Spleen (tissue), 13 donors: ENCODE measurements at places on chromosomes 11 and 22. TPM values are rescaled to one million over a fixed set of nuclear protein-coding genes. Genes with fewer than 3 reads are reported as not detected.

DNA sequence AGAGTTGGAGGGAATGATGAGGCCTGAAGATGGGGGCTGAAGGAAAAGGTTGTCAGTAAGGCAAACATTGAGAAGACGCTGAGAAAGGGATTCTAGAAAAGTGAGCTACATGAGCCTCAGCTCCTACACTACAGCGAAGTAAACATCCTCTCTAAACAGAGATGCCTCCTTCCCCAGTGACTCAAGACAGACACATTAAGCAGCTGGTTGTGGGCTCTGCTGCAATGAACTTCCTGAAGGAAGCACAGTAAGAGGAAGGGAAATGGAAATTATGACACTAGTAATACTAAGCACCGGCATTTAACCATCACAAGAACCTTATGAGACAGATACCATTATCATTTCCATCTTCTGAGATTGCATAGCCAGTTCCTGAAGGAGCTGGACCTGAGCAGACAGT, 190.5 kb downstream of the C11orf87 start:
- no peak for DNase-seq
- H3K36me3 ChIP-seq, result no peaks in the 10 kb centered on the region
- no peak overlapping the region for H3K27ac ChIP-seq
- no peaks in the 10 kb centered on the region for H3K4me1 ChIP-seq

GRCh38 chr22:30829901-30830550, 135.4 kb downstream of the OSBP2 start:
- H3K36me3 ChIP-seq, result no peaks in the 10 kb centered on the region
- H3K27me3 ChIP-seq, result no peaks in the 10 kb centered on the region
- no peak overlapping the region for H3K4me3 ChIP-seq

DNA sequence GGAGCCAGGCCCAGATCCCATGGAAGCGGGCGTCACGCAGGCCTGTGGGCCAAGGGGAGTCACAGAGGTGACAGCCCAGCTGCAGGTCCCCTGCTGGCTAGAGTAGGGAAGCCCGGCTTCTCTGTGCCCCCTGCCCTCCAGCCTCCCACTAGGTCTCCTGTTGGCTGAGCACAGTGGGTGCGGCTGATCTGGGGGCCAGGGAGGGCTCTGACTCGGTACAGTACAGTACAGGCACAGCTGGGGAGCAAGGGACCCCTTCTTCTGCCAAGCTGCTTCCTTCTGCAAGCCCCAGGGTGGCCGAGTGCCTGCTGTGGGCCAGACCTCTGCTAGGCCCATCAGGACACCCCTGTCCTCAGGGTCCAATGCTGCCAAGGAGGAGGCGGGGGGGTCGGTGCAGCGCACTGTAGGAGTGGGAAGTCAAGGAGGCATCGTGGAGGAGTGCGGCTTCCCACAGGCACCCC, 10.1 kb downstream of the SUSD2 start:
- H3K27me3 ChIP-seq, result no peaks in the 10 kb centered on the region
- no peak overlapping the region for H3K27ac ChIP-seq
- no peaks in the 10 kb centered on the region for H3K36me3 ChIP-seq

DNA sequence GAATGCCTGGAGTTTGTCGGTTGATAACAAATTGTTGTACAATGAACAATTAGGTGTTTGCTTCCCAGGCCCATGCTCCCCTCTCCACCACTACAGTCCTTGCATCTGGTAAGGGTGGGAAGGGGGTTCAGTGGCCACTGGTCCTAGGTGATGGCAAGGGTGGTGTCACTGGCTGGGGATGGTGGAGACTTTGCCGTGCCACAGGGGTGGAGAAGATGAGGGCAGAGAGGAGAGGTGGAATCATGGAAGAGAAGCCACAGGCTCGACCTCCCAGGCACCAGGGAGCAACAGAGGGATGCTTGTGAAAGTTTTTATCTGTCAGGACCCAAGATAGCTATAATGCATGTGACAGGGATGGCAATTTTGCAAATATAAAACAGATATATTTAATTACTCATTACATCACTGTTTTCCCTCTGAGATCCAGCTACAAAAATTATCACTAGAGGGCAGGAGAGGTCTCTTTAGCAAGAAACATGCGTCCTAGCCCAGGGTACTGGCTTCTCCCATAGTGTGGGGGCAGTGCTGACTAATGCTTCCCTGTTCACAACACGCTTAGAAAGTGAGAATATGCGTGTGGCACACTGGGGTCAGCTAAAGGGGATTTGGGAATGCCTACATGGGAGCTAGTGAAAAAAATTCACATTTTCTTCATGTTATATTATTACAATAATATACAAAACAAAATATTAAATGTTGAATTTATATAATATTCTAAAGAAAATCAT, 49.0 kb upstream of the AMPD3 start:
- H3K4me1 ChIP-seq, result peaks cover 22% of the 10 kb centered on the region
- no peaks in the 10 kb centered on the region for H3K36me3 ChIP-seq
- DNase-seq, result no peak

DNA sequence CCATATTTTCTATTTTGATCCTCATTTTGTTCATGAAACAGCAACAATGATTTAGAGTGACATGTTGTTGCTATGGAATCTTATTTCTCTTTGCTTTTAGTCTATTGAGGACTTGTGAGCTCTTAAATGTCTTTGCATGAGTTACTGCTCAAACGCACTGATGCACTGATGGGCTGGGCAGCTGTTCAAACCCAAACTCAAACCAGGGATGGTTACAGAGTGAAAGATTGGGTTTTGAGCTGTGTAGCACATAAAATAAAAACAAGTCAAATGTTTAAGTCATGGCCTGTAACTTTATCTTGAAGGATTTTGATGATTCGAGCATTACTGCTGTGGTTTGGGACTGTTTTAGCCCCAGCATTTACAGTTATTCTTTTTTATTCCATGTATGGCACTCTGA, 20.1 kb upstream of the NCAM1 start:
- no peaks in the 10 kb centered on the region for H3K27me3 ChIP-seq
- no peak overlapping the region for H3K27ac ChIP-seq
- no peaks in the 10 kb centered on the region for H3K36me3 ChIP-seq
- no peak overlapping the region for H3K4me3 ChIP-seq
- no peaks in the 10 kb centered on the region for H3K4me1 ChIP-seq
- no peak for DNase-seq

GRCh38 chr11:109264128-109264527, 157.9 kb upstream of the C11orf87 start:
- no peaks in the 10 kb centered on the region for H3K36me3 ChIP-seq
- H3K4me1 ChIP-seq, result no peaks in the 10 kb centered on the region
- no peak overlapping the region for H3K4me3 ChIP-seq
- H3K27ac ChIP-seq, result no peak overlapping the region
- no peak for DNase-seq

Gene PLAAT5
- total RNA-seq, result 0.33 TPM

DNA sequence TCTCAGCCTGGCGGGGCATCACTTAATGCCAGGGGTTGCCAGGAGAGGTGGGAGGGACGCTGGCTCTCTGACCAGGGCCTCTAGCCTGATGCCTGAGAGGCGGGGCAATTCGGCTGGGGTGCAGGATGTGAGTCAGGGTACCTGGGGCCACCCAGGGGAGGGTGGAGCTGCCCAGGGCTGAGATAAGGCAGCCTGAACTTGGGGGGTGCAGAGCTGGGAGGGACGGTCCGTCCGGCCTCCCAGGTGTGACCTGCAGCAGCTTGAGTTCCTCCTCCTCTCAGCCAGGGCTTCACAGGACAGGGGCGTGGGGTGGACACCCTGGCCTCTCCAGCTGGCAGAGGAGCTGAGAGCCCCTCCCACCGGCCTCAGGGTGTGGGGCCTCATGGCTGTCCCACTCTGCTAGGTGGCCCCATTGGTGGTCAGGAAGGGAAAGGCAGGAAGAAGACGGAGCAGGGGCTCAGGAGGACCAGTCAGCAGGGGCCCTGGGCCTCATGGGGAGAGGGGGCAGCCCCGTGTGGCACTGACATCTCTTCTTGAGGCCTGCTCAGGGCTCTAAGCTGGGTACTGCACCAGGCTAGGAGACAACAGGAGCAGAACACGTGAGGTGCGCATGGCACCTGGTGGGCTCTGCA, 942 bp upstream of the RPS6KA4 start:
- peaks cover 23% of the 10 kb centered on the region for H3K36me3 ChIP-seq
- H3K27me3 ChIP-seq, result no peaks in the 10 kb centered on the region
- no peak for DNase-seq

Gene UQCR10
- total RNA-seq, result 32.8 TPM

Gene NCF4
- total RNA-seq, result 209 TPM

DNA sequence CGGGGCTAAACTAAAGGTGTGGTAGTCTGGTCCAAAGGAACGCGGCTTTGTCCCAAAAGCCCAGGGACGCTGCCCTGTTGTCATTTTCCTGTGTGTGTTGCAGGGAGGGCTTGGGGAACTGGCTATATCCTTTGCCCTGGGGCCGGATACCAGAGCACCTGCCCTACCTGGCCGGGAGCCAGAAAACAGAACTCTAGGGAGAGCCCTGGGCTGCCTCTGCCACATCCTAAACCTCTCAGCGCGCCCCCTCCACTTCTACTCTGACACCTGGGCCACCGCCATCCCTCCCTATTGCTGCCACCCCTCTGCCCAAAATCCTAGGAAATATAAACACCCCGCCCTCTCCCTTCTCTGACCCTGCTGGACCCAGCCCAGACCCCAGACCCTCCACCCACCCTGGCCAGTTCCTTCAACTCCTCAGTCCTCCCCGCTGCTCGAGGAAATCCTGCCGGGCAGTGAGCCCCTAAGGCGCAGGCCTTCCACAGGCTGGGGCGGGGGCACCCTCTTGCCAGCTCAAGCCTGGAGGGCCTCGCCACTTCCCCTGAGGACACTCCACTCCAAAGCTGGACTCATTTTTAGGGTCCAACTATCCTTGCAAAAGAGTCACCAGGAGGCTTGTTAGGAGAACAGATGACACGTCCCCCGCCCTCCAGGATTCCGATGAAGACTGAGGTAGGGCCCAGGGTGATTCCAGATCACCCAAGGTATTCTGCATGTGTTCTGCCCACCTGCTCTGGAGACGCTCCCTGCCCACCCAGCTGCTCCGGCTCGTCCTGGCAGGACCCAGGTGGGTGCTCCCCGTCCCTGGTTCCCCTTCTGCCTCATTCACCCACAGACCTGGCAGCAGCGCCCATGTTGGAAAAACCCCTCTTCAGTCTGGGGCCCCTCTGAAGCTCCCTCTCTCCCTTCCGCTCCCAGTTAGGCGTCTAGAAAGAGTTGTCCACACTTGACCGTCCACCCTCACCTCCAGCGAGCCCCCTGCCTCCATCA, 12.2 kb downstream of the KCTD17 start:
- H3K36me3 ChIP-seq, result peaks cover 9% of the 10 kb centered on the region
- H3K4me3 ChIP-seq, result no peak overlapping the region
- H3K4me1 ChIP-seq, result peaks cover 1% of the 10 kb centered on the region

Gene MPZL2
- 9.8 TPM for total RNA-seq

DNA sequence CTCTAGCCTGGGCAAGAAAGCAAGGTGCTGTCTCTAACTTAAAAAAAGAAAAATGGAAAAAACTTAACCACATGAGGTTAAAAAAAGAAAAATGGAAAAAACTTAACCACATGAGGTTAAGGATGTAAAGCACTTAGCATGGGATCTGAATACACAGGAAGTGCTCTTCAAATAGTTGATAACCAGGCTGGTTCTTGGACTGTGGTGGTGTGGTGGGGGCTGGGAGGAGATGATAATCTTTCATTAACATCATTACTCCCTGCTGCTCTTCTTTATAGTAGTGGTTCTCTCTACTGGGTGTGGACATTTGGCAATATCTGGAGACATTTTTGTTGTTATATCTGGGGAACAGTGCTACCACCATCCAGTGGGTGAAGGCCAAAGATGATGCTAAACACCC, 88.4 kb downstream of the TTC17 start:
- no peak overlapping the region for H3K4me3 ChIP-seq
- H3K27ac ChIP-seq, result no peak overlapping the region
- no peaks in the 10 kb centered on the region for H3K27me3 ChIP-seq
- no peaks in the 10 kb centered on the region for H3K4me1 ChIP-seq
- DNase-seq, result no peak

DNA sequence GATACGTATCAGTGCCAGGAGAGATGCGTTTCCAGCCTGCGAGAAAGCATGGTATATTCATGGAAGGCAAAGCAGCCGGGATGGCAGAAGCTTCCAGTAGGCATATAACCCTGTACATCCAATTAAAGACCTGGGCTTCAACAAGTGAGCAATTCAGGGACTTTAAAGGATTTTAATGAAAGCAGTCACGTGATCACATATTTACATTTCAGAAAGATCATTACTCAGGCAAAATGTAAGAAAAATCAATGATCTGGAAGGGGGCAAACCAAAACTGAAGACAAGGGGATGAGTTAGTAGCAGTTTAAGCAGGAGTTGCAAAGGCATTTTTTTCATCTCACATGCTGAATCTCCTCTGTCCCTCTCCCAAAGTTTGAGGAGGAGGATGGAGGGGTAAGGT, 7.8 kb downstream of the CDON start:
- H3K4me1 ChIP-seq, result no peaks in the 10 kb centered on the region
- H3K4me3 ChIP-seq, result no peak overlapping the region
- no peaks in the 10 kb centered on the region for H3K27me3 ChIP-seq

Gene TRIM3
- total RNA-seq, result 25.6 TPM

GRCh38 chr11:98358551-98358950, 662.2 kb upstream of the CNTN5 start:
- H3K36me3 ChIP-seq, result no peaks in the 10 kb centered on the region
- H3K4me3 ChIP-seq, result no peak overlapping the region
- no peaks in the 10 kb centered on the region for H3K27me3 ChIP-seq
- H3K4me1 ChIP-seq, result no peaks in the 10 kb centered on the region
- H3K27ac ChIP-seq, result no peak overlapping the region

- DNase-seq, result no peak
- H3K36me3 ChIP-seq, result no peaks in the 10 kb centered on the region
- peak overlapping the region; percentile 96 for H3K4me3 ChIP-seq
- peak overlapping the region; percentile 88 for H3K27ac ChIP-seq
- H3K27me3 ChIP-seq, result peaks cover 4% of the 10 kb centered on the region
Observed at GRCh38 chr11:69674267-69674885, 777 bp downstream of the LTO1 start.

GRCh38 chr11:124830749-124831148, 30.5 kb upstream of the MSANTD2 start:
- H3K36me3 ChIP-seq, result no peaks in the 10 kb centered on the region
- H3K4me3 ChIP-seq, result no peak overlapping the region
- H3K27me3 ChIP-seq, result peaks cover 8% of the 10 kb centered on the region
